ENCODE measurements at places on chromosomes 1 and 21.

DNA sequence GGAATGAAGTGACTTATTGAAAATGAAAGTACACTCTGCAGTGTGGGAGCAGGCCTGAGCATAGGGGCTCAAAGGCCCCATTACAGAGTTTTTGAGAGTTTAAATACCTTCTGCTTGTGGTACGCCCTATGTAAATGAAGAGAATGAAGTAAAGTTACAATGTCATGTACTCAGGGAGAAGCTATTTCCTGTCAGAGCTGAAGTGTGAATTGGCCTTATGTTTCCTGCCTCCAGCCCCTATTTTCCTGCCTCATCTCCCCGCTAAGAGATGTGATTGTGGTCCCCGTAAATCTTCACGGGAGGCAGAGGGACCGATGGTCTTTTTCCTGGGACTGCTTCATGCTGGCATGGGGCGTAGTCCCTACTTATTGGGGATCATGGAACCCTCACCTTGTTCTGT, 2.5 kb upstream of the ZNF683 start:
- DNase-seq, result no peak

GRCh38 chr1:187336441-187337168, 507.9 kb downstream of the PLA2G4A start:
- no peak for DNase-seq

- no peak for DNase-seq
Measured at GRCh38 chr21:46326110-46326703, 2.3 kb downstream of the PCNT start.

GRCh38 chr1:147204080-147204479, 21.1 kb downstream of the FMO5 start:
- no peak for DNase-seq

DNA sequence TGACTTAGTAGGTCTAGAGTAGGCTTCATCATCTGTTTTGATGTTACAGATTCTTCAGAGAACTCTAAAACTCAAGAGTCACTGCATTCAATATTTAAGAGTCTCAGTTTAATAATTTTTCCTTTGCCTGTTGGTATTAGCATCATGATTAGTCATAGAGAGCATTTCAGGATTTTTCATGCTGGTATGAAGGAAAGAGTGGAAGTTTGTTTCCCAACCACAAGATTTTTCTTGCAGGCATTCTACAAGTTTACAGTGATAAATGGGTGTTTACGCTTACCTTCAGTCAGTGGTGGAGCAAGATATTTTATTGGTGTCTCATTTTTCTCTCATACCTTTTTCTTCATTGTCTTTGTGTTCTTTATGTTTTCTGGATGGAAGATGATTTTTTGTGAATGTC, 58.4 kb upstream of the MYOCOS start:
- DNase-seq, result no peak

DNA sequence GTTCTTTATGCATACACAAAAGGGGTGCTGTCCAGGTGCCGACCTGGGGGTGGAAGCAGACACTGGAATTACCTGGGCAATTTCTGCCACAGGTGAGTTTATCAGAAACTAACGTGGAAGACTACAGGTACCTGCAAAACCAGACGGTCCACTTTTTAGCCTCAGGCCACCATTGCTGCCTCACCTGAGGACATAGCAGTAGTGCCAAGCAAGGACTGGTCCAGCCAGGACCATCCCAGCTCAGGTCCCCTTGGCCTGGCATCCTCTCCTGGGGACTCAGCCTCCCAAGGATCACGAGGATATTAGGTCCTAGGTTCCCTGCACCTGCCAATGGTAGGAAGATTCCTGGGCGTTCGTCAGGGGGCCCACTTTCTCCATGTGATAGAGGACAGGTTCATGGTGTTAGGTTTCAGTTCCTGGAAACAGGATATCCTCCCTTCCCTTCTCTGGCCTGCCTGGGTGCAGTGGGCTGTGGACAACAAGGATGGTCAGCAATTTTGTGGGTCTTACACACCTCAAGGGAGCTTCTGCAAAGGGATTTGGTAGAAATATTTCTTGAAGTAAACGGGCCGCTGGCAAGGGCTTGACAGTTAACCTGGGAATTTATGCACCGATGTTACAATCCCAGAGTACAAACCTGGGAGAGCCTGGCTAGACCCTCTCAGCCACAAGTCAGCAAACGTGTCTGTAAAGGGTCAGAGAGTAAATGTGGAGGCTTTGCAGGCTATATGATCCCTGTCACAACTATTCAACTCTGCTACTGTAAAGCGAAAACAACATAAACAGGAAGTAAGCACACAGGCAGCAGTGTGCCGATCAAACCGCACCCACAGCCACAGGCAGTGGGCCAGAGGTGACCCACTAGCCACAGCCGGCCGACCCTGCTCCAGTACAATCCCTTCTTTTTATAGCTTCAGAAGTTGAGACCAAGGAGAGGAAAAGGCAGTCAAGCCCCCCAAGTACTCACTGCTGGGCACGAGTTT, 71.4 kb upstream of the RAB4A start:
- DNase-seq, result no peak

DNA sequence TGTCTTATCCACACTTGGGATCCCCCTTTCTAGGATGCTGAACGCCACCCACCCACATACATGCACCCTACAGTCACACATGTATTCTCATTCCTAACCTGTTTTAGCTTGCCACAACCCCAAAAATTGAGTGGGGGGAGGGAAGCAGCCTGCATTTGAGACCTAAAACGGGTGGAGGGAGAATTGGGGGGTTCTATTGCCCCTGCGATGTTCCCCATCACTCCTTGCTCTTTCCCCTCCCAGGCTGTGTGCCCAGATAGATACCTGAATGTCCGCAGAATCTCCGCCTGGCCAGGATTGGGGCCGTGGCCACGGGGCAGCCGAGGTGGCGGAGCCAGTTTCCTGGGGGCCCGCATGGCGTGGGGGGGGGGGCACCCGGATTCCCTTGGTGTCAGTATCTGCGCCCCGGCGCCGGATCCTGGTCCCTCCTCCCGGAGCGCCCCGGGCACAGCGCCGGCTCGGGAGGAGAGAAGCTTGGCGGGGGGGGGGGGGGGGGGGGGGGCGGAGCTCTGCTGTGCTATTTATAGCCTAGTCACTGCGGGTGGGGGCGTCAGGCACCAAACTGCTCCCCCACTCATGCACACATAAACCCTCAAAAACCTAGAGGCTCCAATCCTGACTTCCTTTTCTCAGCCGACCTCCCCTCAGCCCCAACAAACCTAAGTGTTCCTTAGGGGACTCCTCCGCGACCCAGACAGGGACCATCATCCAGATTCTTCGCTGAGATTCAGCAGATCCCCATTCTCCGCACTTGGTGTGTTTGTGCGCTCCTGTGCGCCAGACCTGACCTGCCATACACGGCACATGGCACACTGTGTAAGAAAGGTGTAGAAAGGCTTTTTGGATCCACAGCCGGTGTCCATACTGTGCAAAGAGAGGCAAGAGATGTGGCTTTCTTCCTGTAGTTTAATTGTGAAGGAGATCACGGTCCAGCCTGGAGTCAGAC, 1.9 kb downstream of the ANKRD34A start:
- peak; percentile 61 for DNase-seq

DNA sequence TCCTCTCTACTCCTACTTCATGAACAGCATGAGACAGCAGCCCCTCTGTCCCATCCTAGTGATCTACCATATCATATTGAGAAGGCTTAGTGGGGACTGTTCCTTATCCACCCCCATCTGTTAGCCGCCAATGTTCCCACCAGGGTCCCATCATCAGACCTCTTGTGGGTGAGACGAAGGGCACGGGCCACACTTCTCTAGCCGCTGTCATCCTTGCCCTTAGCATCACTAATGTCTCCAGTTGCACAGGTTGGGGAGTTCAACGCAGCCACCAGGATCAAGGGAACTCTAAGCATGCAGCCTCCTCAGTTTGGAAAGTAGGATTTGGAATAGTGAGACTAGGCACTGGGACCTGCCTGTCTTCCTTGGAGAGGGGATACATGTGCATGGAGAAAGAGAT, 20.1 kb downstream of the INKA2 start:
- DNase-seq, result no peak

GRCh38 chr1:70265946-70266345, 44.8 kb downstream of the SRSF11 start:
- no peak for DNase-seq

DNA sequence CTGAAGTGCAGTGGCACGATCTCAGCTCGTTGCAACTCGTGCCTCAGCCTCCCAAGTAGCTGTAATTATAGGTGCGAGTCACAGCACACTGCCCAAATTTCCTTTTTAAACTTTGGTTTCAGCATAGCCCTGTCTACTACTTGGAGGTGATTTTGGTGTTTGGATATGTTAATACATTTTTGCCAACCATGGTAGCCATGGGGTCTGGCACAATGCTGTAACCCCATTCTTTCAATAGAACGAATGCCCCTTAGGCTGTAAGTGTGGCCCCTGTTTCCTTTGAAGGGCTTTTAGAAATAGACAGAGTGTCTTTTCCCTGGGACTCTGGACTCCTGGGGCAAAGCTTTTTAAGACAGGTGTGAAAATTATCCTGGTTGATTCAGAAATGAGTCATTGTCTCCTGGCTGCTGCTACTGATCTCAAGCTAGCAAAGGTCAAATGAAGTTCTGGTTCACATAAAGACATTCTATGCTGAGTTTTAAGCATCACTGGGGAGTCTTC, 141.1 kb upstream of the RUNX1 start:
- DNase-seq, result no peak

- DNase-seq, result peak; percentile 66
Measured at GRCh38 chr1:1349256-1350012, at the start of gene DVL1. DVL1 (minus strand) TSS chr1:1349418; CDS start chr1:1349065, 353 bp downstream.

DNA sequence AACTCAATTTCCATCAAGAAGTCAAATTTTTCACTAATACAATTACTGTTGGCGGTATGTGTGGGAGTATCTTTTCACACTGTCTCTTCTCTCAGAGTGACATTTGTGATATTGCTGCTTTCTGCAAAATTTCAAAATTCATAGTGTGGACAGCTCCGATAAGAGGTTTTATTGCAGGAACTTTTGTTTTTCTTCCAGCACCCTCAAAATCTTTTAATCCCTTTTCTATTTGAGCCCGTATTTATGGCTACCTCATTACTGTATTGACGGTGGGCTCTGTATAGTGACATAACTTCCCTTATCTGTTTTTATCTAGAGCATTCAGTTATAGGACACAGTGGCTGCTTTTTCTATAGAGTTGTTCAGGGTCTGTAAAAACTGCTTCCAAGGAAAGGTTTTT, 794.4 kb upstream of the TMPRSS15 start:
- DNase-seq, result no peak

GRCh38 chr1:51549901-51550300, 30.8 kb upstream of the EPS15 start:
- DNase-seq, result no peak

DNA sequence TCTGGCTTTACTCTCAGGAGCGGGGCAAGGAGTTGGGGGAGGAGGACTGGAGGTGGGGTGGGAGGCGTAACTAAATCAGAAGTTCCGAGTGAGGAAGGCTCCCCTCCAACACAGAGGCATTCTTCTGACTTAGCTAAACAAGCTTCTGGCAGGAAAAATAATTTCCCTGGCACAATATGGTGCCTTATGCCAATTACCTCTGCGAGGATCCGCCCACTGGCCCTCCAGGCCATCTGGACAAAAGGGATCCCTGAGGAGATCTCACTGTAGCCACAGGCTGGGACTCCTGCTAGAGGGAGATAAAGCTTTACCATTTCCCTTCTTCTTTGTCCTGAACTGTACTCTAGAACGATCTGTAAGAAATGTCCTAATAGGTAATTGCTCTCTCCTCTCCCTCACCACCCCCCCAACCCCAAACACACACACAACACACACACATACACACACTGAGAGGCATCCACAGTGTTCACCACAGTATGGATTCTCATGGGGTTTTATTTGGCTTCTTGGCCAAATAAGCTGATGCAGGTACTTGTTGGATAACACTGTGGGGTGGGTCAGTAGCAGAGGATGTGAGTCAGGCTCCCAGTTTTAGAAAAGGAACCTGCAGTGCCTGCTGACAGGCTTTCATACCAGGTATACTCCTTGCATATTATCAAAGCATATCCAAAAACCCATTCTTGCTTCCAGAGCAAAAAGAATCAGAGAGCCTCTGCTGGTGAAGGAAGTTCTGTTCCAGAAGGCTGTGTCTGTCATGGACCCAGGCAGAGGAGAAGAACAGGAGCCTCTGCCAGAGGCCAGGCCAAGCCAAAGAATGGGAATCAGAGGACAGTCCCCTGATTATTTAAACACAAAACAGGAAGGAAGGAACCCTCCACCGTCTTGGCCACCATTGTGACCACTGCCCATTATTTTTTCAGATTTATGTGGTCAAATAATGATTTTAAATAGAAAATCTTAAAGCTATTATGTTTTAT, 169.1 kb downstream of the C1orf21 start:
- DNase-seq, result no peak

GRCh38 chr1:154760469-154760933, 109.6 kb downstream of the KCNN3 start:
- peak; percentile 67 for DNase-seq

GRCh38 chr1:17732475-17732874, 22.7 kb upstream of the ACTL8 start:
- no peak for DNase-seq

- no peak for DNase-seq
Measured at GRCh38 chr21:28387220-28387619, 605.5 kb downstream of the LTN1 start.

DNA sequence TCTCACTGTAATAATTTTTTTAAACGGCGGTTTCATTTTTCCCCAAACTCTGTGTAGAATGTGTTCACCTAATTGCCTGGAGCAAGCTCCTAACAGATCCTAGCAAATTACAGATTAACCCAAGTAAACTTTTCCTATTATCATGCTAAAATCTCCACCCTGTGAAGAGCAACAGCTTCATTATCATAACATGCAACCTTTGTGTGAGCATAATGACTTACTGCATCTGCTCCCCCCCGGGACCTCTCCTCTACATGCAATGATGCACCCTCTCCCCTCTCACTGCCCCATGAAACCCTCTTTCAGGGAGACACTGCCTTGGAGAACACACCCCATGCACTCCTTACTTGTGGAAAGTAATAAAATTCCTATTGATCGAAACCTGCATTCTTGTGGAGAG, 717.0 kb upstream of the TMPRSS15 start:
- no peak for DNase-seq

- DNase-seq, result no peak
Measured at GRCh38 chr1:92108631-92109030, 28.5 kb downstream of the BTBD8 start.

DNA sequence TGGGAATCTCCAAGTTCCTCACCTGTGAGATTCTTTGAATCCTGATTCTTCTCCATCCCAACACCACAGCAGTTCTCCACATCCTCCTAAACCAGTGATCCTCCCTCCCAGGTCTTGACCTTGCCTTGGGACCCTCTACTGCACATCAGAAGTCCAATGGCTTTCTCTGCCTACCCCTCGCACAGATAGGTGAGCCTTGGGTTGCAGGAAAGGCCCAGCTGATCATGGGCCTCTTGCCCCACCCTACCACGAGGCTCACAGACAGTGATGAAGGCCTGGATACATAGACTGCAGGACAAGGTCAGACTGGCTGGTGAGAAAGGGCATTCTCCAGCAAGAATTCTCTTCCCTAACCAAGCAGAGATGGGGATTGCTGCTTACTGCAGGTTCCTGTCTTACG, 825 bp downstream of the FABP3 start:
- DNase-seq, result no peak

- no peak for DNase-seq
Measured at GRCh38 chr21:14741256-14741655, 195.1 kb upstream of the SAMSN1 start.

Data from CD8-positive, alpha-beta T cell (primary cell).